ENCODE measurements at places on chromosomes 3 and 15.

DNA sequence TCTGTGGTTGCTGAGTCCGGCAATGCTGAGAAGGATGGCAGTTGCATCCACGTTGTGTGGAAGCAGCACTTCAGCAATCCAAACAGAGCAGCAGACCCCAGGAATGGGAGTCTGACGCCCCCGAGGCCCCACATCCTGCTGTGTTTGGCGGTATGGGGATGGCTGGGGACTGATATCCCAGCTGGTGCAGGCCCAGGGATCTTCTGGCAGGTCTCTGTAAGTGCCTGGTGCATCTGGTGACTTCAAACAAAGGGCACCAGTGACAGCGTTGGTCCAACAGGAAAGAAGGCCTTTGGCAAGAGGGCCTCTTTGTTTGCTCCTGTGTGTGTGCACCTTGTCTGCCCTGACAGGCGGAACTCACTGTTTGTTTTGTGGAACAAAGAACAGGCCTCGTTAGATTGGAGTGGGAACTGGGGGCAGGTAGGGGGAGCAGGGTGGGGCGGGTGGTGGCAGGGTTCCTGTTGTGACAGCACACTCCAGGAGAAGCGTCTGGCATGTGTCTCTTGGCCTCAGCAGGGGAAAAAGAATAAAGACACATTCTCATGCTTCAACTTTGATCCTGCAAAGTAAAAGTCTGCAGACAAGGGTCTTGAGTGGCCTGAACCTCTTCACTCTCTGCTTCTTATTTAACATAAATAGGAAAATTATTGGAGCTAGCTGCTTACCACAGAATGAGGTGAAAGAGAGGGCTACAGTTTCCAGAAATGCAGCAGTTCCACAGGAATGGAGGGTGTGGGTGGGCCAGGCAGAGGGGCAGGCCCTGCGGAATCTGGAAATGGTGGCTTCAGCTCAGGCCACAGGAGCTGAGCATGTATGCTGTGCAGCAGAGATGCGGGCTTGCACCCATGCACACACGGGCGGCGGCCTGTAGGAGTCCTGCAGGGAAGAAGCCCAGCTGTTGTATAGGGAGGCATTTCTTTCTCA, 94.5 kb upstream of the MYZAP start:
- DNase-seq: peak; percentile 93

DNA sequence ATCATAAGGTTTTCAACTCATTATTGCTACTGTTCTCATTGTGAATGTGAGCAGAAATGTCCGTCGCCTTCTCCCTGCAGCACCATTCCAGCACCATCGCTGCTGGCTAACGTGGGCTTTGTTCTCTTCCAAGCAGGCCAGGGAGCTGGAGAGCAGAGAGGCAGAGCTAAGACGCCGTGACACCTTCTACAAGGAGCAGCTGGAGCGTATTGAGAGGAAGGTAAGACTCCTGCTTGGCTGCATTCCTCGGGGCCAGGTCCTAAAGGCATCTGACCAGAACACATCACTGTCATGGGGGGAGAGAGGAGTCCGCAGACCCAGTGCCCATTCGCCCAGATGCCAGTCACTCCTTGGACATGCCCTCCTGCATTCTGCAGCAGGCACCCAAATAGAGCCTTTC, 130.4 kb upstream of the PLXNA1 start:
- no peak for DNase-seq

GRCh38 chr3:28290863-28291300, 49.5 kb downstream of the CMC1 start:
- DNase-seq: no peak

GRCh38 chr3:30659270-30660130, 53.1 kb downstream of the TGFBR2 start:
- DNase-seq: no peak

GRCh38 chr15:55060836-55061235, 135.9 kb downstream of the RSL24D1 start:
- no peak for DNase-seq

DNA sequence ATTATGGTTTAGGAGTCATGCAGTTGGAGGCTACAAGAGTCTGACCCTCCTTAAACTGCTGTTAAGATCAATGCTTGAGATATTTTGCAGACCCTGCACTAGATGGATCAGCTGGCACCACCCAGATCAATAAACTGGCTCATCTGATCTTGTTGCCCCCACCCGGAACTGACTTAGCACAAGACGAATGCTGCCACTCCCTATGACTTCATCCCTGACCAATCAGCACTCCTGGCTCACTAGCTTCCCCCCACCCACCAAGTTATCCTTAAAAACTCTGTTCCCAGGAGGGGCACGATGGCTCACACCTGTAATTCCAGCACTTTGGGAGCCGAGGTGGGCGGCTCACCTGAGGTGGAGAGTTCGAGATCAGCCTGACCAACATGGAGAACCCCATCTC, 594.0 kb downstream of the NTRK3 start:
- DNase-seq: no peak

DNA sequence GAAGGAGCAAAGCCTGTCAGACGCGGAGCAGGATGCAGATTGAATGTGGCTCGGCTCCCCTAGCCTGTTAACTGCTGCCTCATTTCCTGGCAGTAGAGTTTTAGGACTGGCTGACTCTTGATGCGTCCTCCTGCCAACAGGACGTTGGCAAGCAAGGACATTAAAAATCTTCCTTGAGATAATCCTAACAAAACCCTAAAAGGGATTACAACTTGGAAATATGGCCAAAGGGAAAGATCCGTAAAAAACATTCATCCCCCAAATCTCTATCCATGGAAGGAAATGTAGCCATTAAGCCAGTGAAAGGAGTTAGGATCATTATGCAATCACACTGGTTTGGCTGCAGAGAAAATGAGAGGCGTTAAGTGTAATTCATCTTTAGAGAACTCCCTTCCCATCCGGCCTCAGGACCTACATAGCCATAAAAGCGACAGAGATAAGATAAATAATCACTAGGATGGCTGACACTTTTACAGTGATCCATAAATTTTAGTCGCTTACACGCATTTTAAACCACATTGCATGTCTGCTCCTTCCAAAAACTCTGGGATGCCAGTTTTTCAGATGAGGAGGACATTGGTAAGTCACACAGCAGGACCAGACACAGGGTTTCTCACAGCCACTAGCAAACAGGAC, 44.5 kb upstream of the C3orf80 start:
- no peak for DNase-seq

GRCh38 chr3:151599103-151599672, 134.5 kb upstream of the AADACL2 start:
- no peak for DNase-seq

- DNase-seq: no peak
Measured at GRCh38 chr3:43435706-43436105, 149.4 kb downstream of the SNRK start.

- no peak for DNase-seq
Measured at GRCh38 chr3:141411251-141411771, 43.0 kb downstream of the ZBTB38 start.

DNA sequence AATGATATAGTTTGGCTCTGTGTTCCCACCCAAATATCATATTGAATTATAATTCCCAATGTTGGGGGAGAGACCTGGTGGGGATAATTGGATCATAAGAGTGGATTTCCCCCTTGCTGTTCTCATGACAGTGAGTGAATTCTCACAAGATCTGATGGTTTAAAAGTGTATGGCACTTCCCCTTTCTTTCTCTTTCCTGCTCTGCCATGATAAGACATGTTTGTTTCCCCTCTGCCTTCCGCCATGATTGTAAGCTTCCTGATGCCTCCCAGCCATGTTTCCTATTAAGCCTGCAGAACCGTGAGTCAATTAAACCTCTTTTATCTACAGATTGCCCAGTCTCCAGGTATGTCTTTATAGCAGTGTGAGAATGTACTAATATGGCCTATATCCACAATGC, 126.7 kb upstream of the GMNC start:
- no peak for DNase-seq

GRCh38 chr3:36679384-36680200, 84.8 kb downstream of the DCLK3 start:
- DNase-seq: no peak
